B cell (primary cell): ENCODE measurements at places on chromosomes 4 and X.

- DNase-seq: no peak
Observed at GRCh38 chrX:114365065-114365834, 218.6 kb upstream of the HTR2C start.

- DNase-seq: no peak
Observed at GRCh38 chr4:105194328-105195231, 47.9 kb downstream of the TET2 start.

DNA sequence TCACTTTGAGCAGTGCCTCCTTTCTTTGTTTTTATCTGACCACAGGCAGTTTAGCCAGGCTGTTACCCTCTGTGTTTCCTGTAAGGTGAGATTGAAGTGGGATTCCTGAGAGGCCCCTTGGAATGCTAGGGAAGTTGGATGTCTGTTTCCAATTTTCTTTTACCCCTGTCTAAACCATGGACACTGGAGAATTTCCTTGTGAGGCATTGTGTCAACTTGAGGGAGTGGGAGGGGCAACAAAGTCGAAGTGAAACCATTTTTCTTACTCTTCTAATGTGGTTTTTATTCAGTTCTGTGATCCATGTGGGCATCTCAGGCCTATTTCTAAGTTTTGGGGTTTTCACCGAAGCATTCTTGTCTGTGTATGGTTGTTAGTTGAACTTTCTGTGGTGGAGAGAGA lies 296.1 kb upstream of the UGT8 start:
- DNase-seq: no peak

GRCh38 chr4:15237648-15238230 lies 190.1 kb upstream of the C1QTNF7 start:
- no peak for DNase-seq

DNA sequence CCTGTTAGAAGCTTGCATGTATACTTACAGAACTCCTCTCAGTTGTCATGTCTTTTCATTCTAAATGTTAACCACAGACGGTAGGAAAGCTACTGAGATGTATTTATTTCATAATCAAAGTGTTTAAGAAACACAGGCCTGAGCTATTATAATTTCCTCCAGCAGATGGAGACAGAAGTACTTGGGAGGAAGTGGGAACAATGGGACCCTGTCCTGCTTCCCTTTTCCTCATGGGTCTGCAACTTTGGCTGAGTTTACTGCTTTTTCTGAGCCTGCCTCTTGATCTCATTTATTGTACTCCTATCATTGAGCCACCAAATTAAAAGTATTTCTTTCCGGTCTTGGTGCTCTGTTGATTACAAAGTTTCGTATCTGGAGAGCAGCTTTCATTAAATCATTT lies 67.7 kb upstream of the SPANXN2 start:
- no peak for DNase-seq

- DNase-seq: no peak
Observed at GRCh38 chr4:35125995-35126712, 1118.2 kb downstream of the ARAP2 start.

GRCh38 chr4:48748949-48749596 lies 31.0 kb downstream of the FRYL start:
- no peak for DNase-seq

DNA sequence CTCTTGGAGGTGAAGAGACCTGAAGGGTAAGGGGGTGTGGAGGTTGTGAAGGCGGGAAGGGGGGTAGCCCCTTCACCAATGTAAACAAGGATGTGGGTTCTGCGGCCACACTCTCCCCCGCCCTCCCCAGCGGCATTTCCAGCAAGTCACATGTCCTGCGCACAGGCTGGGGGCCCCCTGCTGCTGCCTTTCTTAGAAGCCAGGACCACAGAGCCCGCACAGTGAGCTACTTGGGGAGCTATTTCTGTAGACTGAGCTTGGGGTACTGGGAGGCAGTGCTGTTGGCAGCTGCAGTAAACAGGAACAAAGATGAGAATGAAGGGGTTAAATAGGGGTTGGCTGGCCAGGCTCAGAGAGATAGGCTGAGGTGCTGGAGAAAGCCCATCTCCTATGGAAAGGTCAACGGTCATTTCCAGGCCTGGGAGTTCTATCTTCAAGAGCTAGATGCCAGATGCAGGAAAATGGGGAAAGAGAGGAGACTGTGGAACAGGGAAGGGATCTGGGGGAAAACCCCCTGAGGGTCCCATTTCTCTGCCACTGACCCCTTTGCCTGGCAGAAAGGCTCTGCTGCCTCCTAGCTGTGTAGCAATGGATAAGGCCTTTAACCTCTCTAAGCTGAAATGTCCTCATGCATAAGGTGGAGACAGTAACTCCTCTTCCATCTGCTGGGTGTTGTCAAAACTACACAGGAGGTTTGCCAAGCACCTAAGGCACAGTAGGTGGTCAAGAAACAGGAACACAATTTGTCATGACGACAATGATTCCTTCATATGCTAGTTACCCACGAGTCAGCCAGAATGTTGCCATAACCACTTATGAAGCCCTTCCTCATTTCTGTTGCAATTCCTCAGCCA lies 18.5 kb upstream of the PIM2 start:
- DNase-seq: peak; percentile 90

DNA sequence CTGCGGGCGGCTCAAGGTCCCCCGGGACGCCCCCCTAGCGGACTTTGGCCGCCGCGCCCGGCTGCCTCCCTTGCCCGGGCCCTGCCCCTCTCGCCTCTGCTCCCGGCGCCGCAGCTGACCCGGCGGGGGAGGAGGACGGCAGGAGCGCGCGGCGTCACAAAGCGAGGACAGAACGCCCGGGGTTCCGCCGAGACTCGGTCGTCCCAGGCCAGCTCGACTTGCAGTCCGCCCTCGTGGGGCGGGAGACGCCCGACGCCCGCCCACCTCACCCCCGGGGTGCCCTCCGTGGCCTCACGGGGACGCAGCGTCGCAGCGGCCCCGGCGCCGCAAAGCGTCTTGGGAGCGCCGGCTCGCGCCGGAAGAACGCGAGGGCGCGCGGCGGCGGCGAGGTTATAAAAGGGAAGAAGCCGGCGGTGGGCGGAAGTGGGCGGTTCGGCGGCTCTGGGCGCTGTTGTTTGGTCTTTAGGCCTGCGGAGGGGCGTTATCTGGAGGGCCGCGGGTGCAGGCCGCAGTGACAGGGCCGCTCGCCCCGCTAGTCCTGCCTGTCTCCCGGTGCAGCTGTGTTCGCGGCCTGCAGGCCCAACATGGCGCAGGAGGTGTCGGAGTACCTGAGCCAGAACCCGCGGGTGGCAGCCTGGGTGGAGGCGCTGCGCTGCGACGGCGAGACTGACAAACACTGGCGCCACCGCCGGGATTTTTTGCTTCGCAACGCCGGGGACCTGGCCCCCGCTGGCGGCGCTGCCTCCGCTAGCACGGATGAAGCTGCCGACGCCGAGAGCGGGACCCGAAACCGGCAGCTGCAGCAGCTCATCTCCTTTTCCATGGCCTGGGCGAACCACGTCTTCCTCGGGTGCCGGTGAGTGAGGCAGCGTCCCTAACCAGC lies at the start of gene CDKN2AIP:
Gene CDKN2AIP (plus strand): TSS at position 423 of the 883 bp plus-strand sequence. CDS start 162 bp downstream, at position 585.
- peak; percentile 98 for DNase-seq

DNA sequence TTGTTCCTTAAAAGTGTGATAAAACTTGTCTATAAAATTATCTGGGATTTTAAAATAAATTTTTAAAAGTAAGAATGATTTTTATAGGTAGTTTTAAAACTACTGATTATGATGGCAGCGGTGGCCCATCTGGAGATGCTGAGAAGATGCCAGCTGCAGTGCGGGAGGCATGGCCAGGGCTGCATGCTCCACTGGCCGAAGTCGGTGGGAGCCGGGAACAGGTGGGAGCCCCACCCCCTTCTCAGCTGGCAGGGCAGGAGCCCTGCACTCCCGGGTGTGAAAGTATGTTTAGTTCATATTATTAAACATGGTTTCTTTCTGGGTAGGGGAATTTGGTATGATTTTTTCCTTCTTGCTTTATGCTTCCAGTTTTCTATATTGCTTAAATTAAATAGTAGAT lies 63.8 kb downstream of the CORIN start:
- no peak for DNase-seq

DNA sequence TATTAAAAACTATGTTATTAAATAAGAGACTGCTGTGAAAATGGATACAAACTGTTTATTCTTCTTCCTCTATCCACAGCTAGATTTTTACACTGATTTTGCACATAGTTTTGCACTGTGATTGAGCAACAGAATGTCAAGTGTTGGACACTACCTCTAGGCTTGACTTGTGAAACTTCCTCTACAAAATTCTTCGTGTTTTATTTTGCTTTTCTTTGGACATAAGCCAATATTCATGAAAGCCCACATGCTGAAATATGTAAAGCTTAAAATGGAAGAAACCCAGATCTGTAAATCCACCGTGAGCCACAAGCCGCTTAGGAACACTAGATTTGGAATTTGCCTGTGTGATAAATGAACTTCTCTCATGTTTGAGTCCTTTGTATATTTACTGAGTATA lies 849.4 kb downstream of the FSTL5 start:
- DNase-seq: no peak

GRCh38 chr4:32686123-32686522 lies 1966.0 kb downstream of the PCDH7 start:
- DNase-seq: no peak

DNA sequence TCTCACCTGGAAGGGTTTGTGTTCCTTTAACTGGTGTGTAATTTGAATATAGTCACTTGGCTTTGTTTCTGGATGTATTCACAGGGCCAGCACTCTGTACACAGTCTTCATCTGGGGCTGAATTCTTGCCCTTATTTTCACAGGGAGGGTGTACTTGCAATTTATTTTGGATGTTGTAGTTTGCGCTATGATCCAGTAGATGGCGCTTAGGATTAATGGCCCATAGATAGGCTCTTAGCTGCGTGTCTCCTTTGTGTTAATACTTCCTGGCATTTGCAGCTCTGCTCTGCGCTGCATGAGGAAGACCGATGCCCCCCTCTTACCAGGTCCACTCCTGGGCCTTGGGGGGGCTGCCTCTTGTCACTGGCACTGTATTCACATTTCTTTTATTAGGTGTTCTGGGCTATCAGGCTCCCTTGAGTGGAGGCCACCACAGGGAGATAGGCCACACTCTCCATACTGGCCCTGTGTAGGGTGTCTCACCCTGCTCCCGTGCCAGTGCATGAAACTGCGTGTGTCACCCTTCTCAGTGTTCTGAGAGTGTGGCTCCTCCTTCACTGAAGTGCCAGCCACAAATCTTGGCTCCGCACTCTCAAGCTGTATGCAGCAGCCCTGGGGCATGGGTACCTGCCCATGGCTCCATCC lies 562.2 kb downstream of the ZIC3 start:
- peak; percentile 20 for DNase-seq

GRCh38 chr4:31106419-31106818 lies 386.2 kb downstream of the PCDH7 start:
- no peak for DNase-seq

DNA sequence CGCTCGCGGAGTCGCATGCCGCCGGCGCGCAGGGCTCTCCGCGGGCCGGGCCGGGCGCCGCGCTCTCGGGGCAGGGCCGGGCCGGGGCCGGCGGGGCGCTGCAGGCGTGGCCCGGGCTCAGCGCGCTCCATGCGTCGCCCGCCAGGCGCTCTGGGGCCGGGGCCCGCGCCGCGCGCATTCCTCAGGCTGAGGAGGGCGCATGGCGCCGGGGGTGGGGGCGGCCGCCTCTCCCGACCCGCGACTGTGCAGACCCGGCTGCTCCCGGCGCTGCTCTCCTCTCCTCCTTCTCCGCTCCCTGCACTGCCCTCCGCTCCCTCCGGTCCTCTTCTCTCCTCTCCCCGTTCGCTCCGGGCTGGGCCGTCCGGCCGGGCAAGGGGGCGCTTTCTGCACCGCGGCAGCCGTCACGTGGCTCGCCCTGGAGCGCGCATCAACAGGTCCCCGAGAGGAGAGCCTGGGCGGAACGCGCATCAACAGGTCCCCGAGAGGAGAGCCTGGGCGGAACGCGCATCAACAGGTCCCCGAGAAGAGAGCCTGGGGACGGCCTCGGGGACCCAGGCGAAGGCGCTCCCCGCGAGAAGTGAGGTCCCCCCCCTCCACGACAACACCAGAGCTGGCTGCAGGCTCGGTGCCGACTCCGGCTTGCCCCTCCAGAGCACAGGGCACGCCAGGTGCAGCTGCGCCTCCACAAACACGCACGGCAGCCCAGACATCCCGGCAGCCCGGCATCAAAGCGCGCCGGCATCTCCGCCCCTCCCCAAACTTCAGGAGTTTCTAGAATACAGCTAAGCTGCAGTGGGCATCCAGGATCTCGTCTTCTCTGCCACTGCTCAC lies 12.9 kb downstream of the PPP2R3B start:
- DNase-seq: peak; percentile 42

DNA sequence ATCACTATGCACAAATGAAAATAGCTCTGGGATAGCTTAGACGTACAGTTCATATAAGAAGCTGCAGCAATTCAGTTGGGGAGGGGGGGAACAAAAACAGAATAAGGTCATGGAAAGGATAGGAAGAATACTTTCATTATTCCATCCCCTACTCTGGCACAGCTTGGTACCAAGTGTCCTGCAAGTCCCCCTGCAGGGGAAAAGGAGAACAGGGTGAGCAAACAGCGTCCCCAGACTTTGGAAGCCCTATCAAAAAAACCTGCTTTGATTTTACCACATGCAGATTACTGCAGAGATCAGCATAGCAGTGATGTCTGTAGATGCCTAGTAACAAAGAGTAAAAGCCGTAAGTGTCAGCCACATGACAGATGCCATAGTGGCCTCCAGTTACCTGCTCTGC lies 209.4 kb upstream of the NEIL3 start:
- no peak for DNase-seq

GRCh38 chrX:13123247-13123856 lies 78.9 kb upstream of the FAM9C start:
- DNase-seq: no peak

DNA sequence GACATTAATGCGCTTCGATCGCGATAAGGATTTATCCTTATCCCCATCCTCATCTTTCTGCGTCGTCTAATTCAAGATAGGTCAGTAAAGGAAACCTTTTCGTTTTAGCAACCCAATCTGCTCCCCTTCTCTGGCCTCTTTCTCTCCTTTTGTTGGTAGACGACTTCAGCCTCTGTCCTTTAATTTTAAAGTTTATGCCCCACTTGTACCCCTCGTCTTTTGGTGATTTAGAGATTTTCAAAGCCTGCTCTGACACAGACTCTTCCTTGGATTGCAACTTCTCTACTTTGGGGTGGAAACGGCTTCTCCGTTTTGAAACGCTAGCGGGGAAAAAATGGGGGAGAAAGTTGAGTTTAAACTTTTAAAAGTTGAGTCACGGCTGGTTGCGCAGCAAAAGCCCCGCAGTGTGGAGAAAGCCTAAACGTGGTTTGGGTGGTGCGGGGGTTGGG lies 528 bp upstream of the FGF2 start:
- no peak for DNase-seq

GRCh38 chrX:45601052-45601451 lies 400.4 kb upstream of the DIPK2B start:
- no peak for DNase-seq

GRCh38 chr4:158811216-158811540 lies 42.4 kb downstream of the FNIP2 start:
- no peak for DNase-seq

GRCh38 chr4:150219841-150220240 lies 141.6 kb downstream of the DCLK2 start:
- no peak for DNase-seq

DNA sequence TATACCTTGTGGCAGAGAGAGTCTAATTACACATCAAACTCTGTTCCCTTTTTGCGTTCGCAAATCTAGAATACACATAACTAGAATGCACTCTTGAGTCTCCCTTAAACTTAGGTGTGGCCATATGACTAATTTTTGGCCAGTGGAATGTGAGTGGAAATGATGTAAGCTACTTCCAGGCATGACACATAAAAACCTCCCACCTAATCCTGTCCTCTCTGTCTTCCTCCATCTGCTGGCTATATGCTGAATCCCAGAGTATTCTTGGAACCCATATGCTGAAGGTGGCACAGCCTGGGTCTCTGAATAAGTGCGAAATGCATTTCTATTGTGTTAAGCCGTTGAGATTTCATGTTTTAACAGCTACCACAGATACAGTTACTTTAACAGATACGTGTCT lies 269.9 kb upstream of the NRK start:
- DNase-seq: no peak
